ENCODE measurements at places on chromosomes 1 and 21.

GRCh38 chr21:43600642-43601402 is 58.5 kb downstream of the HSF2BP start:
- no peak for DNase-seq

DNA sequence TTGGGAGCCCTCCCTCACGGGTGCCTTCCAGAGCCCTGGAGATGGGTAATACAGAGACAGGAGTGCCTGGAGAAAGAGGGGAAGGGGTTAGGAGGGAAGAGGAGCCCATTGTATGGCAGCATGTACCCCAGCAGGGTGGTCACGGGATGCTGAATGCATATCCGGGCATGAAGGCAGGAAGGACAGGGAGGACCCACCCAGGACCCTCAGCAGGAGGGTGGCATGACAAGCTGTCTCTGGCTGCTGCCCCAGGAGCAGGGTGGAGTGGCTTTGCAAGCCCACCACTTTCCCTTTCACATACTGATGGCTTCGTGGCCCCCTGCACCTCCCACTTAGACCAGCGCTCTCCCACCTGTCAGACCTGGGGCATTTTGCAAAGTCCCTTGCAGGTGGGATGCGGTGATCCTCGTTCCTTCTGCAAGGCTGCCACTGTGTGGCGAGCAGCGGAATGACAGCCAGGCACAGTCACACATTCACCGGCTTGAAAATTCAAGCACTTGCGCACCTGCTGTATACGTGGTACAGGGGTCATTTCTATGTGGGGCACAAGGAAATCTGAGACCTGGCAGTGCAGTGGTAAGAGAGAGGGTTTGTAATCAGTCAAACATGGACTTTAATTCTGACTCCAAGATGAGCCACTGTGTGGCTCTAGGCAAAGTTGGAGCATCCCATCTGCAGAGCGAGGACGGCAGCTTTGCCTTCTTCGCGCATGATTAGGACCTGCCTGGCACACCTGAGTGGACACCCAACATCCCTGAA is 53.2 kb upstream of the TMEM51 start:
- DNase-seq = no peak

DNA sequence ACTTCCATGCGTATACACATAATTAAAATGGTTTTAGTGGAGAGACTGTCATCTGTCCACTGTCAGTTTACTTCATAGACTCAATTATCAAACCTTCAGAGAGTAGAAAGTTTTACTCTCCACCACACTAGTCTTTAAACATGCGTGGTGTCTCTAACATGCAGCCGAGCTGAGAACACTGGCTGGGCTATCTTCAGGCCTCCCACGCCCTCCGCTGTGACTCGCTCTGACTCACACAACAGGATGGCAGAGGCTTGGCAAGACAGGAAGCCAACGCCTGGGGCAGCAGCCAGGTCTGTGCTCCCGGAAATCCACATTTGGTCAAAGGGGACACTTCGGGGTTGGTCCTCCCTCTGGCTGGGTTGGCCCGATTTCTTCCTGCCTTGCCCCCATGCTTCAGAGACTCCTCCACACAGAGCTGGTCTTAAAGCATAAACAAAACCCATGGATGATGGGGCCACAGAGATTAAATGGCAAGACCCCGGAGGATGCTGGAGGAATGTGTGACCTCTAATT is 22.7 kb upstream of the IFNGR2 start:
- peak; percentile 68 for DNase-seq

DNA sequence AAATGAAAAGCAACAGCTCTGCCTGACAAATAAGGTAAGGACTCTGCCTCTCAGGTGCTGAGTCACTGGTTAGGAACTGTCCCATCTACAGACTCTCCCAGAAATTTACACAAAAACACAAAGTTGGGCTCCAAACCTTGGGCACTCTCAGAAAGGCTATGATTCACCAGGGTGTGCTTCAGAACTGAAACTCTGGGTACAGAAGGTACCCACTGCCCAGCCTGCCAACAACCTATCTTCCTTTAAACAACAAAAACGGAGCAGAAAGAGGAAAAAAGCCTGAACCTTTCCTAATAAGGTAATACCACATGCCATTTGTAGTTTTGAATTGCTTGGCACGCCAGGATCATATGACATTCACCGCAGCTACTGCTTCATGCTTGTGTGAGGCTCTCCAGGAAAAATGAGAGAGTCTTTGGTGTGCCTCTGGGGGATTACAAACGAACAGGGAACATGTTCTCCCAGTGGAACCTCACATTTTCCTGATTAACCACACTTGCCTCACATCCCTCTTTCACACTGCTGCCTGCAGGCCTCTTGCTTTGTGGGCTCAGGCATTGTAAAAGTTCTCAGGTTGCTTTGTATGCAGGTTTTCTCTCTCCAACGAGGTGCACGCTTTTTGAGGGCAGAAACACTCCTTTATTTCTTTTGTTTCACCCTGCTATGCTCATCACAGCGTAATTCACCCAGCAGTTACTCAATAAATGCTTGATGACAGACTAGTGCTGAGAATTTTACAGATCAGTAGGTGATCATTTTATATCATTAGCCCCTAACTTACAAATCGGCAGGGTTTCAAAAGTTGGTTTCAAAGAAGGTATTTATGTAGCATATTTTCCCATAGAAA is 65.1 kb downstream of the GADD45A start:
- no peak for DNase-seq

DNA sequence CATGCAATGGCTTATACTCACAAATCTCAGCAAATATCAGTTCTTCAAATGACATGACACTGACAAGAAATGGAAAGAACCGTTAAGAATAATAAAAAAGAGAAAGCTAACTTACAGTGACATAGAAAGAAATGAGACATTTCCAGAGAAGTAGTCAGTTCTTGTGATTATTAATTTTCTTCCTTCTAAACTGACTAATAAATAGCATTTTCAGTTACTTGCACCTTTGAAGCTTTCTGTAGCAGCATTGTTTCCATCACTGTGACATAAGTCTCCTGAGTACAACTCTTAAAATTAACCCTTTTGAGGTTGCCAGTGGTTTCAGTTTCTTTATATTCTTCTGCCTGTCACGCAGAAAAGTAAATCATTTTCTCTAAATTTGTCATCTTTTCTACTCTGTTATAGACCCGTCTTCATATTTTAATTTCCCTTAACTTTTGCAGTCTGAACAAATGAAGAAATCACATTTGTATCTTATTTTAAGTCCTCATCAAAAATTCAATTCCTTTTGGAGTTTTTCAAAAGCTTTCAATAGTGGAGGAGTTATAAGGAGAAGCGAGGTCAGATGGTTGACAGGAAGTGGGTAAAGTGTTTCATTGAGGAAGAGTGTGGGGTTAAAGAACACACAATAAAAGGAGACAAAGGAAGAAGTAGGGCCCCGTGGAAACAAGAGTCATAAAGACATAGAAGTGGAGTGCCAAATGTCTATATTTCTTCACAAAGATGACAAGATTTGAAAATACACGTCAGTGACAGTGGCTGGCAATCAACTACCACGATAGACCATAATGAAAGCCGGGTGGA is 57.9 kb upstream of the S1PR1 start:
- no peak for DNase-seq

- no peak for DNase-seq
Measured at GRCh38 chr1:158101927-158102326, 78.8 kb upstream of the CD1D start.

DNA sequence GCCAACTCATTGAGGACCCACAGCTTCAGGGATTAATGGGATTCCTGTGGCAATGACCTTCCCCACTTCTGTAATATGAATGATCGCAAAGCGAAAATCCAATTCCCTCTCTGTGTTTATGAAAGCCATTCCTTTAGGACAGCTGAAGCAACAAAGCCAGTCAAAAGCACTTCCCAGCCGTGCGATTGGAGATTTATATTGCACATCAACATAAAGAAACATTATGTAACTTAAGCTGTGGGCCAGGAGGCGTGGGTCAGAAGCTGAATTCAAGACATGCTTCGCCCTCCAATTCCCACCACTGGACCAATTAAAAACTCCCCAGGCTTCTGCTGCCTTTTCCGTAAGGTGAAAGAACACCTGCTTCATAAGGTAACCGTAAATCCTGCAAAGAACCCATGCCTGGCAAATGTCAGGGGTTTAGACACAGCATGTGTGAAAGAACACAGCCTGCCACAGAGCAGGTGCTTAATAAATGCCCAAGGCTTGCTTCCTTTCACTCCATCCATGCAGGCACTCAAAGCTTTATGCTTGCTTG is 138.9 kb upstream of the SOD1 start:
- DNase-seq = no peak

DNA sequence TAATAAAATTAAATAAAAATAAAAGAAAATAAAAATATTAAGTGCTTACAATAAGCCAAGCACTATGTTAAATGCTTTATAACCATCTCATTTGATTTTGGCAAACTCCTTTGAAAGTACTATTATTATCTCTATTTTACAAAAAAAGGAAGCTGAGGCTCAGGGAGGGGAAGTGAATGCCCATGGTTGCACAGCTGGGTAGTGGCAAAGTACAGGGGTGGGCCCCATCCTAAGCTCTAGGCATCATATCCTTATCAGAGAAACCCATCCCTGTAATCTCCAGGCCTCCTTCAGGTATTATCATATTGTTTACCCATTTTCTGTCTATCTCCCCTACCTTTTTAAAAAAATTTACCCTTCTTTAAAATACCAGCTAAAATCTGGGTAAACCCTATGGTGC is 2.3 kb upstream of the MED18 start:
- DNase-seq = no peak

- DNase-seq = peak; percentile 62
Measured at GRCh38 chr1:156115514-156116374, 1.2 kb downstream of the LMNA start.

DNA sequence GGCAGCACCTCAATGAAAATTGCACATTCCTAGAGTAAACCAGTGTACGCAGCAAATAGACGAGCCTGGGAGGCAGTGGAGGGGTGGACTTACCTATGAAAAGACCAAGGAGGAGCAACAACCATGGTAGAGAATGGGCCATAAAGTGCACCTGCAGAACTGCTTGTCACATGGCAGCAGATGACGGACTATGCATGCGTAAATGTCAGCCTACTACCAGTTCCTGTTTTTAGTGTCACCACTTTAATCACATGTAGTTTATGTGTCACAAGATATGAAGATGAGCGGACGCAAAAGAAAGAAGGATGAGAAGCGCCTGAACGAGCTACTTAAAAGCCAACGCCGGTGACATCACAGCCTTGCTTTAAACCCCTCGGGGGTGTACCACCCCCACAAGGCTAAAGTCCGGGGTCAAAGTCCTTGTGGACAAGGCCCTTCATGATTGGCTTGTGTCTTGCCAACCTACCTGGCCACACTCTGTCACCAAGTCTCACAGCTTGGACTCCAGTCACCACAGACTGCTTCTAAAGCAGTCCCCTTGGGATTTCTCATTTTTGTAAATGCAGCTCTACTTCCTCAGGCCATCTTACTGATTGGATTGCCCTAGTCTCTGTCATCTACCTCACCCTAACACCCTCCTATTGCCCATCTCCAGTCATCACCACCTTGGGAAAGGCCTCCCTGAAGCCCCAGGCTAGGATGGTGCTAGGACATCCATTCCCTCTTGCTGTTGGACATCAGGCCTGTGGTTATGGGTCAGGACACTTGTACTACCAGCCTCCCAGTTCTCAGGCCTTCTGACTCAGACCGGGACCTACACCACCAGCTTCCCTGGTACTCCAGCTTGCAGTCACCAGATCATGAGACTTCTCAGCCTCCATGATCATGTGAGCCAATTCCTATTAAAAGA is 6.0 kb upstream of the LY9 start:
- DNase-seq = no peak

DNA sequence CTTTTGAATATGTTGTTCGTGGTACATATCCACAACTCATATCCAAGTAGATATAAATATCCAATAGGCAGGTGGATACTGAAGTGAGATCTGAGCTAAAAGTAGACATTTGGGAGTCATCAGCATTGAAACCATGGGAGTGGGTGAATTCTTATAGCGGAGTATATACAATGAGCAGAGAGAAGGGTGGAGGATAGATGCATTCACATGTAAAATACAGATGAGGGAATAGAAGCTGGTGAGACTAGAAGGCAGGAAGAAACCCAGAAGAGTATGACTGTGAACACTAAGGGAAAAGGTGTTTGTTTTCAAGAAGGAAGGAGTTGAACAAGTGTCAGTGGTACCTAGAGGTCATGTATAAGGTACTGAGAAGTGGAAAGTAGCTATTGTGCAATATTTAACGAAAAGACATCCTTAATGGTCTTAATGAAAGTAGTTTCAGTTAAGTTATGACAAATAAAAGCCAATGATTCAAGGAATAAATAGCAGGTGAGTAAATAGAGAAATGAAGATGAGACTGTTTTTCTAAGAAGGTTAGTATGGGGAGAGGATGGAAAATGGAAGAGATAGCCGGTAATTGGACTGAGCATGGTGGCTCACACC is 181.6 kb upstream of the CACYBP start:
- no peak for DNase-seq

DNA sequence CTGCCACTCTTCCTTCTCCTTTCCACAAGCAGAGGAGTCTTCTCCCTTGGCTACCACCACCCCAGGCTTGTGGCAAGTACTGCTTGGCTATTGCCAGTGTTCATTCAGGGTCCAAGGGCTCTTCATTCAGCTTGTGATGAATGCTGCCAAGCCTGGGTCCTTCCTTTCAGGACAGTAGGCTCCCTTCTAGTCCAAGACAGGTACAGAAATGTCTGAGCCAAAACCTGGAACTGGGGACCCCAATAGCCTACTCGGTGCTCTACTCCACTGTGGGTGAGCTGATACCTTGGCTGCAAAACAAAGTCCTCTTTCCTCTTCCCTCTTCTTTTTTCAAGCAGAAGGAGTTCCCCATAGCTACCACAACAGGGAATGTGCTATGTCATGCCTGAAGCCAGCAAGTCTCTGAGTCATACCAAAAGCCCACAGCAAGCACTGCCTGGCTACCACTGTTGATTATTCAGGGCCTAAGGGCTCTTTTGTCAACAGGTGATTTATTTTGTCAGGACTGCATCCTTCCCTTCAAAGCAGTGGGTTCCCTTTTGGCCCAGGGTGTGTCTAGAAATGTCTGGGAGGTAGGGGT is 268.9 kb downstream of the HHAT start:
- DNase-seq = peak; percentile 70

DNA sequence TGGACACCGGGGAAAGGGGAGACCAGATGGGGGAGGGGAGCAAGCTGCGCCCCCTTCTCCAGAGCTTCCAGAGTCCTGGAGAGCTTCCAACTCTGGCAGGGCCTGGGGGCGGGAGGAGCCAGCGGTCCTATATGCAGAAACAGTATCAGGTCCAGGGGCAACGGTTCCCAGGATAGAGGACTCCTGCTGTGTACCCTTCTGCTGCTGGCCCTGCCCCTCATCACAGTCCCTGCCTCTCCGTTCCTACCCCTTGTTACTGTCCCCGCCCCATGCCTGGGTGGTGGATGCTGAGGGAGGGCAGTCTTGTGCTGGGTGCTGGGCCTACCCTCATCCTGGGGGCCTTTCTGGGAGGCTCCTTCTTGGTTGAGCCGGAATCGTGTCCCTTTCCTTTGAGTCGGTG is 19.2 kb upstream of the PEX10 start:
- no peak for DNase-seq

DNA sequence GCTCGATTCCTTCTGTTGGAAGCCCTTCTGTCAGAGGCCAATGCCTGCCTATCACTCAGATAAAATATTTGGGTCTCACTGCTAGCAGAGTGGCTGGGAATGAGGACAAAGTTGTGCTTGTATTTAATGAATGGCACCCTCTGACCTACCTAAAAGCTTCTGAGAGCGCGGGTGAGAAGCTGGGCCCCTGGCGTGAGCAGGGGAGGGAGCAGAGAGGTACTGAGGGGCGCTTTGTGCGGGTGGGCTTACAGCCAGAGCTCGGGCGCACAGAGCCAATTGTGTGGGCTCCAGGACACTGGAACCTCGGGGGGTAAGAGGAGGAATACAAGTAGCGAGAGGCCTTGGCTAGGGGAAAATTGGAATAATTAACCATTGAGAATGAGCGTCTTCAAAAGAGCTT is 32.3 kb downstream of the PCAT6 start:
- no peak for DNase-seq

- no peak for DNase-seq
Measured at GRCh38 chr1:32028746-32029145, 15.1 kb downstream of the KHDRBS1 start.

Data from C1 segment of cervical spinal cord (tissue), 14 donors.